ENCODE measurements at places on chromosomes 2 and 18. TPM values are rescaled to one million over a fixed set of nuclear protein-coding genes. Genes with fewer than 3 reads are reported as not detected.

DNA sequence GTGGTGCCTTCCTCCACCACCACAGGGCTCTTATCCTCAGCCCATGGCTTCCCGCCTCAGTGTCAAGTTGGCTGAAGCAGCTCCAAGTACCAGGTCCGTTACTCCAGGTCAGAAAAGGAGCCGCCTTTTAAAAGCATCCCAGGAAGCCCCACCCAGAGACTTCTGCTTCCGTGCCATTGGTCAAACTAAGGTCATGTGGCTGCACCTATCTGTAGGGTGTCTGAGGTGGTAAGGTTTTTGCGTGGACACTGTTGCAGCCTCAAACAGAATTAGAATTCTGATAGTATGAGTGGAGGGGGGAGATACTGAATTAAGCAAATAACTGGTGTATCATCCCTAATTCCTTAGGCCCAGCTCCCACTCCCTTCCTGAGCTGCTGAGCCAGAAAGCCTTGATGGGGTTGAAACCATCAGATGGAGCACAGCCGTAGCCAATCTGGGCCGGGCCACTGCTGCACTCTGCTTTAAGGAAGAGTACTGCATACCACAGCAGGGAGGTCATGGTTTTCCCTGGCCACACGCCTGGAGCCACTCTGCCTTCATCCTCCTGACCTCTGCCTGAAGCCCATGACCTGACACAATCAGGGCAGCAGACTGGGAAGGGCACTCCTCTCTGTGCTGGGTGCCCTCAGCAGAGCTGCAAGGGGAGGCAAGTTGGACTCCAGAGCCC, 8.4 kb downstream of the TMEM247 start:
- H3K4me3 ChIP-seq = no peak overlapping the region
- H3K27me3 ChIP-seq = no peaks in the 10 kb centered on the region
- DNase-seq = no peak
- H3K27ac ChIP-seq = no peak overlapping the region

Gene PPP1R1C
- total RNA-seq = not detected

Gene MPP4
- not detected for total RNA-seq

DNA sequence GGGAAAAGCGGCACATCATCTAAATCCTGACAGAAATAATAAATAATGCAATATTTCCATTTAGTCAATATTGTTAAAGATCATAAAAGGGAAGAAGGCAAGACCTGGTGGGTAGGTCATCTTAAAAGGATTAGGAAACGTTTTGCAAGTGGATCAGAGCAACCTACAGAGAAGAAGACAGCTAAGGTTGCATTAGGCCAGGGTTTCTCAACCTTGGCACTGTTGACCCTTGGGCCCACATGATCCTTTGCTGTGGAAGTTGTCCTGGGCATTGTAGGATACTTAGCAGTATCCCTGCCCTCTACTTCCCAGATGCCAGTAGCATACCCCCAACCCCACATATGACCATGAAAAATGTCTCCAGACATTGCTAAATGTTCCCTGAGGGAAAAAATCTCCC, 55.0 kb downstream of the KLF7 start:
- no peak for DNase-seq
- H3K36me3 ChIP-seq = no peaks in the 10 kb centered on the region
- H3K4me1 ChIP-seq = no peaks in the 10 kb centered on the region
- H3K27ac ChIP-seq = no peak overlapping the region
- H3K27me3 ChIP-seq = no peaks in the 10 kb centered on the region
- H3K4me3 ChIP-seq = no peak overlapping the region
